ENCODE measurements at places on chromosomes 12 and 14. TPM values are rescaled to one million over a fixed set of nuclear protein-coding genes. Genes with fewer than 3 reads are reported as not detected.

DNA sequence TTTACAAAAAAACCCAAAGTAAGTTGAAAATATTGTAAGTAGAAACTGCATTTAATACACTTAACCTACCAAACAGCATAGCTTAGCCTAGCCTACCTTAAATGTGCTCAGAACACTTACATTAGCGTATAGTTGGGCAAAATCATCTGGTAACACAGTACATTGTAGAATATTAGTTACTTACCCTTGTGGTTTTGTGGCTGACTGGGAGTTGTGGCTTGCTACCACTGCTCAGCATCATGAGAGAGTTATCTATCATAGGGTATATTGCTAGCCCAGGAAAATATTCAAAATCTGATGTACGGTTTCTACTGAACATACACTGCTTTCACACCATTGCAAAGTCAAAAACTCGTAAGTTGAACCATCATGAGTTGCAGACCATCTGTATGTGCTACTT is 141.7 kb upstream of the GARIN6 start:
- no peaks in the 10 kb centered on the region for H3K4me1 ChIP-seq
- DNase-seq = no peak
- no peaks in the 10 kb centered on the region for H3K27me3 ChIP-seq
- H3K27ac ChIP-seq = no peak overlapping the region
- H3K4me3 ChIP-seq = no peak overlapping the region

- no peaks in the 10 kb centered on the region for H3K27me3 ChIP-seq
- DNase-seq = no peak
- H3K4me1 ChIP-seq = peaks cover 16% of the 10 kb centered on the region
- H3K4me3 ChIP-seq = peak overlapping the region; percentile 77
- H3K36me3 ChIP-seq = peaks cover 29% of the 10 kb centered on the region
Measured at GRCh38 chr12:95859344-95859816, 628 bp downstream of the SNRPF start.

GRCh38 chr14:74684434-74684833 is 28.4 kb downstream of the AREL1 start:
- H3K36me3 ChIP-seq = peaks cover 76% of the 10 kb centered on the region
- H3K4me3 ChIP-seq = no peak overlapping the region
- H3K27me3 ChIP-seq = no peaks in the 10 kb centered on the region
- H3K4me1 ChIP-seq = no peaks in the 10 kb centered on the region
- no peak overlapping the region for H3K27ac ChIP-seq

GRCh38 chr12:12216349-12217017 is 50.4 kb downstream of the LRP6 start:
- no peak overlapping the region for H3K4me3 ChIP-seq
- peaks cover 22% of the 10 kb centered on the region for H3K4me1 ChIP-seq
- peak overlapping the region; percentile 14 for H3K27ac ChIP-seq
- DNase-seq = no peak
- no peaks in the 10 kb centered on the region for H3K27me3 ChIP-seq

GRCh38 chr12:89799316-89799715 is 90.7 kb upstream of the ATP2B1 start:
- no peaks in the 10 kb centered on the region for H3K27me3 ChIP-seq
- H3K27ac ChIP-seq = no peak overlapping the region
- no peaks in the 10 kb centered on the region for H3K36me3 ChIP-seq
- no peak overlapping the region for H3K4me3 ChIP-seq
- H3K4me1 ChIP-seq = no peaks in the 10 kb centered on the region
- no peak for DNase-seq

GRCh38 chr12:76549131-76549530 is 10.4 kb downstream of the OSBPL8 start:
- H3K4me1 ChIP-seq = peaks cover 24% of the 10 kb centered on the region
- DNase-seq = no peak
- no peaks in the 10 kb centered on the region for H3K36me3 ChIP-seq
- H3K27me3 ChIP-seq = no peaks in the 10 kb centered on the region
- H3K27ac ChIP-seq = no peak overlapping the region

DNA sequence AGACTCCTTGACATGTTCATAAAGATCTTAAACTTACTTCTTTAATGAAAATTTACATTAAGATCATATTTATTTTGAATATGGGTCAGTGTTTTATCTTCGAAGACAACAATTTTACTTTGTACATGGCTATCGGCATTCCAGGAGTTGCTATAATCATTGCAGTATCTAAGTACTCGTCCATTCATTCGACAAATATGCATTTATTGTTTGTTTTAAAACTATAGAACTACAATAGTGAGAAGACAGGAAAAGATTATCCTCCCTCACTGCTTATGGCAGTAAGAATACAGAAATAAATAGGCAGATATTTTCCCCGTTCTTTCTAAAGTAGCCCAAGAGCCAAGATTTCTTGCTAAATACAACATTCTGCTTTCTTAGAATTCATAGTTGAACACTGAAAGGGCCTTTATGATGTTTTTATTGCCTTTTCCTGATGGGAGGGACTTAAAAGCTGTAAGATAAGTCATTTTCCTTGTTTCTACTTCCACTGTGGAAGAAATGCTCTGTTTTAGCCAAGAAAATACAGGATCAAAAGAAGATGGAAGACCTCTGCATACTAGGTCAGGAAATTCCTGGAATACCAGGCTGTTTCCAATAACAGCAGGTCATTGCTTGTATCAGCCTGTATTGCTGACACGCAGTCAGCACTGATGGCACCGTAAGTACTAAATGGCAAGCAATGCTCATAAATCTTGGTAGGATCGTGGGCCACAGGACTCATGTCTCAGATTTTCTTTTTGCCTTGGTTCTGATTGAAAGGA is 521.0 kb upstream of the ATP2B1 start:
- H3K4me3 ChIP-seq = no peak overlapping the region
- no peak for DNase-seq
- H3K27me3 ChIP-seq = no peaks in the 10 kb centered on the region

DNA sequence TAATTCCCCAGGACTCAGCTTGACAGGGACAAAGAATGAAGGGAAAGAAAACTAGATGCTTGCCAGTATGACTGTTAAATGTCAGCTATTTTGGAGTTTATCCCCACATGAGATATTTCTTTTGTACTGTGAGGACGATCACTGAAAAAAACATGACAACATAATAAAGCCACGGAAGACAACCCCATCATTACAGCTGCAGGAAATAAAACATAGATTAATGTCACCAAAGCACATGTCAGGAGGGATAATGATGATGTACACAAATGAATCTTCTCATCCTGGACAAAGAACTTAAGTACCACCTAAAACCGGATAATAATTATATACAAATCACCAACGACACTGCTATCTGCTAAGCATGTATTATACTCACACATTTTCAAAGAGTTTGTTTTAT is 84.6 kb upstream of the GRIP1 start:
- no peak overlapping the region for H3K4me3 ChIP-seq
- no peaks in the 10 kb centered on the region for H3K27me3 ChIP-seq
- no peak overlapping the region for H3K27ac ChIP-seq

DNA sequence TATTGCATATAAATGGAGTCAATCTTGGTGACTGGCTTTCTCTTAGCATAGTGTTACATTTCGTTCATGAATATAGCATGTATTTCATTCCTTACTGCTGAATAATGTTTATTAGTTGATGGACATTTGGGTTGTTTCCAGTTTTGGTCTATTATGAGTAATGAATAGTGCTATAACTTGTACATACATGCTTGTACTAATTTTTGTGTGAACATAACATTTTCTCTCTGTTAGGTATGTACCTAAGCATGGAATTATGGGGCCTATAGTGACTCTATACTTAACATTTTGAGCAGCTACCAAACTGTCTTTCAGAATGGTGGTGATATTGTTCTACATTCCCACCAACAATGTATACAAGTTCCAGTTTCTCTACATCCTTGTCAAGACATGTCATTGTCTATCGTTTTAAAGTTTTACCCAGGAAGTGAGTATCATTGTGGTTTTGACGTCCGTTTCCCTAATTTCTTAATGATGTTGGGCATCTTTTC is 23.1 kb downstream of the ATP2A2 start:
- no peak for DNase-seq
- H3K4me3 ChIP-seq = no peak overlapping the region
- H3K27ac ChIP-seq = no peak overlapping the region
- H3K27me3 ChIP-seq = no peaks in the 10 kb centered on the region
- H3K36me3 ChIP-seq = peaks cover 67% of the 10 kb centered on the region

The PLCZ1 gene
- total RNA-seq = not detected

The OR6C75 gene
- not detected for total RNA-seq

The RECQL gene
- total RNA-seq = 29.6 TPM

The GPR84 gene
- 0.96 TPM for total RNA-seq
